ENCODE measurements at places on chromosomes 7 and 10.

DNA sequence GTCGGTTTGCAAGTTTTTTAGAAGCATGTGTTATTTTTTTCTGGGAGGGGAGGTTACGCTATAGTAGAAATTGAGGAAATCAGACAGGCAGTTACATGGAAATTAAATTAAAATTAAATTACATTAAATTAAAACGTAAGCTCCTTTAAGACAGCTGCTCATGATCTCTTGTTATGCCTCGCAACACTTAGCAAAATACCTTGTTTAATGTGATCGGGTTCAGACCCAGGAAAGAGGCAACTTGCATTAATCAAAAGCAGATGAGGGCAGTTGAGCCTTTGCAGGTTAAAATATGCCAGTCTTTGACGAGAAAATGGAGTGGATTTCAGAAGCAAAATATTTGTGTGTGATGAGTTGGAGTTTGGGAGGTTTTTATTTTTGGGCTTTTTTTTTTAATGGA, 651.8 kb downstream of the INHBA start:
- DNase-seq = no peak

DNA sequence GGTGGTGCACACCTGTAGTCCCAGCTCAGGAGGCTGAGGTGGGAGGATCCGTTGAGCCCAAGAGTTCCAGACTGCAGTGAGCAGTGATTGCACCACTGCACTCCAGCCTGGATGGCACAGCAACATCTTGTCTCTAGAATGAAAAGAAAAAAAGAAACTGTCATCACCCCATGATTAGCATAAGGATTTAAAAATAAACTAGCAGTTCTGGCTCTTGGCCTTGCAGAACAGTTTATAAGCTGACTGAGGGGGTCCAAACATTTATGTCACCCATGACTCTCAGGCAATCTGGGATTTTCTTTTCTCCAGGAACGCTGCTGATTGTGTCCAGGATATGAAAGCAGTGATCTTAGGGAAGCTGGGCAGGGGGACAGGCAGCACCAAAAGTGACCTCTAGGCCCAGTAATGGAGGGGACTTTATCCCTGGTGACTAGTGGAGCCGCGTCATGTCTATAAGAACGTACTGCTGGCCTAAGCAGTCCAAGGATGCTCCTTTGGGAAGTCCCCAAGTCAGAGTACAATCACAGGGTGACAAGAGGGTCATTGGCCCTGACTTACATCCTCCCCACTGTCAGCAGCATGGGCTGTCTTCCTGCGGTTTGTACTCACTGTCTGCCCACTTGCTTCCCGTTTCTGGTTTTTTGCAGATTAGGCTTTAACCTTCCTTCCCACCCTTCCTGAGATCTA, 177.4 kb downstream of the ARHGAP12 start:
- no peak for DNase-seq

- DNase-seq = no peak
These were observed 124.3 kb downstream of the THSD7A start for GRCh38 chr7:11707606-11708193.

DNA sequence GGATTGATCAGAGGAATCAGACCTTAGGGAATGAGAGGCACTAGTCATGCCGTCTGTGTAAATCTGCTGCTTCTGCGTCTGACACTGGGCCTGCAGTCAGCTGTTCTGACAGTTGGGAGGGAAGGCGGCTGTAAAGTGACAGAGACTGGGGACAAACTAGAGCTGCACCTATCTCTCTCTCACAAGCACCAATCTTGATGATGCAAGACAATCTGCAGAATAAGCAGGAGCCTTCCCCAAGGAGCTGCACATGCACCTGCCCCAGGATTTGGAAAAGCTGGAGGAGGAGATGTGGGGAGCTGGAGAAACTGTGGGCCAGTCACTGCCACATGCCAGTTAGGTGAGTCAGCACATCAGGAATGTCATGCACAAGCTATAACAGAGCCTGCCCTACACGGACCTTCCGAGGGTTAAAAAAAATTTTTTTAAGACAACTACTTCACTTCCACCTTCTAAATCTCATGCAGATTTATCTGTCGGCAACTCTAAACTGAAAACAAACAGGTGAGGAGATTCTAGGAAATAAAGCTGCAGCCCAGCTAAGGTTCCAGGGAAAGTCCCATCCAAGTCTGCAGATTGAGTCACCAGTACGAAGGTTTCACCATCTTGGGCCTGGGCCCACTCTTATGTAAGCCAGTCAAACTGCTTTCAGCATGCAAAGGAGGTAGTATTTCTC, 39.2 kb downstream of the ENO4 start:
- DNase-seq = peak; percentile 51

Measured in ovary (tissue), 10 donors.